A549 treated with DMSO at 1 μM for 4 hours (cell line): ENCODE measurements at places on chromosomes 11 and 22. TPM values are rescaled to one million over a fixed set of nuclear protein-coding genes. Genes with fewer than 3 reads are reported as not detected.

The TPST2 gene
- 8.4 to 14.5 TPM (median 11.0 TPM) in 5 replicates for total RNA-seq

The CHADL gene
- total RNA-seq: 0.05 TPM in 1 of 5 replicates, not detected in the others

The PTS gene
- 27.4 to 33.6 TPM (median 32.2 TPM) in 5 replicates for total RNA-seq

The KCTD14 gene
- total RNA-seq: 1.4 to 2.0 TPM (median 1.6 TPM) in 5 replicates

The TMEM86A gene
- 0.40 to 0.47 TPM (median 0.40 TPM) in 5 replicates for total RNA-seq

The PRG3 gene
- total RNA-seq: not detected in 5 replicates

The NEFH gene
- 0.05 to 0.13 TPM (median 0.06 TPM) in 5 replicates for total RNA-seq

The PLEKHB1 gene
- 0.54 to 1.0 TPM (median 0.73 TPM) in 5 replicates for total RNA-seq

The MN1 gene
- total RNA-seq: 3.0 to 4.6 TPM (median 4.3 TPM) in 5 replicates

The EXPH5 gene
- 0.02 to 0.07 TPM (median 0.04 TPM) in 5 replicates for total RNA-seq

The MMP1 gene
- 0.85 to 1.6 TPM (median 1.4 TPM) in 5 replicates for total RNA-seq

The TENM4 gene
- 0.01 to 0.19 TPM (median 0.09 TPM) in 5 replicates for total RNA-seq

The CABP4 gene
- total RNA-seq: not detected in 5 replicates

The OR2AG1 gene
- not detected in 5 replicates for total RNA-seq

The OOSP1 gene
- not detected in 5 replicates for total RNA-seq

The KRTAP5-7 gene
- not detected in 5 replicates for total RNA-seq

The EMID1 gene
- total RNA-seq: 0.28 to 0.33 TPM (median 0.31 TPM) in 5 replicates

The MOGAT2 gene
- total RNA-seq: 0.05 TPM in 1 of 5 replicates, not detected in the others

The TRIM51 gene
- total RNA-seq: not detected in 5 replicates

The FAM83F gene
- total RNA-seq: not detected in 5 replicates

The TSG101 gene
- total RNA-seq: 95.6 to 115 TPM (median 107 TPM) in 5 replicates

The TESMIN gene
- 3.1 to 6.8 TPM (median 5.3 TPM) in 5 replicates for total RNA-seq

The LRP4 gene
- 8.2 to 8.8 TPM (median 8.3 TPM) in 5 replicates for total RNA-seq

The VPS51 gene
- total RNA-seq: 51.6 to 68.1 TPM (median 56.0 TPM) in 5 replicates

The HBB gene
- not detected in 5 replicates for total RNA-seq

The ROBO4 gene
- total RNA-seq: 0.02 to 0.07 TPM in 2 of 5 replicates, not detected in the others

The NLRP10 gene
- not detected in 5 replicates for total RNA-seq

The OR8A1 gene
- total RNA-seq: not detected in 5 replicates

The MAP6 gene
- 1.4 to 1.9 TPM (median 1.6 TPM) in 5 replicates for total RNA-seq

The MS4A6A gene
- total RNA-seq: not detected in 5 replicates

The KRTAP5-10 gene
- not detected in 5 replicates for total RNA-seq

The UNC93B1 gene
- 55.5 to 79.3 TPM (median 68.3 TPM) in 5 replicates for total RNA-seq

The TRIM6 gene
- 11.4 to 16.0 TPM (median 13.3 TPM) in 5 replicates for total RNA-seq

The EIF3M gene
- total RNA-seq: 401 to 462 TPM (median 443 TPM) in 5 replicates

The CCDC73 gene
- 0.02 to 0.06 TPM (median 0.05 TPM) in 4 of 5 replicates, not detected in the other for total RNA-seq

The ASRGL1 gene
- total RNA-seq: 9.6 to 14.9 TPM (median 13.6 TPM) in 5 replicates

The KCNC1 gene
- total RNA-seq: 0.06 to 0.11 TPM (median 0.07 TPM) in 5 replicates

The GNG3 gene
- not detected in 5 replicates for total RNA-seq

The MMP3 gene
- total RNA-seq: 0.08 to 0.13 TPM (median 0.11 TPM) in 5 replicates

The MEI1 gene
- total RNA-seq: not detected in 5 replicates

The CD44 gene
- 710 to 959 TPM (median 804 TPM) in 5 replicates for total RNA-seq

The TEX54 gene
- not detected in 5 replicates for total RNA-seq

The BTG4 gene
- 0.09 to 0.26 TPM in 2 of 5 replicates, not detected in the others for total RNA-seq

The CYP2D6 gene
- 0.13 to 0.66 TPM (median 0.38 TPM) in 5 replicates for total RNA-seq

The OR4D5 gene
- total RNA-seq: not detected in 5 replicates
